ENCODE measurements at places on chromosomes 1 and 21. TPM values are rescaled to one million over a fixed set of nuclear protein-coding genes. Genes with fewer than 3 reads are reported as not detected.
A peak's percentile ranks its signal among the peaks of the same experiment; 100 is the strongest.

DNA sequence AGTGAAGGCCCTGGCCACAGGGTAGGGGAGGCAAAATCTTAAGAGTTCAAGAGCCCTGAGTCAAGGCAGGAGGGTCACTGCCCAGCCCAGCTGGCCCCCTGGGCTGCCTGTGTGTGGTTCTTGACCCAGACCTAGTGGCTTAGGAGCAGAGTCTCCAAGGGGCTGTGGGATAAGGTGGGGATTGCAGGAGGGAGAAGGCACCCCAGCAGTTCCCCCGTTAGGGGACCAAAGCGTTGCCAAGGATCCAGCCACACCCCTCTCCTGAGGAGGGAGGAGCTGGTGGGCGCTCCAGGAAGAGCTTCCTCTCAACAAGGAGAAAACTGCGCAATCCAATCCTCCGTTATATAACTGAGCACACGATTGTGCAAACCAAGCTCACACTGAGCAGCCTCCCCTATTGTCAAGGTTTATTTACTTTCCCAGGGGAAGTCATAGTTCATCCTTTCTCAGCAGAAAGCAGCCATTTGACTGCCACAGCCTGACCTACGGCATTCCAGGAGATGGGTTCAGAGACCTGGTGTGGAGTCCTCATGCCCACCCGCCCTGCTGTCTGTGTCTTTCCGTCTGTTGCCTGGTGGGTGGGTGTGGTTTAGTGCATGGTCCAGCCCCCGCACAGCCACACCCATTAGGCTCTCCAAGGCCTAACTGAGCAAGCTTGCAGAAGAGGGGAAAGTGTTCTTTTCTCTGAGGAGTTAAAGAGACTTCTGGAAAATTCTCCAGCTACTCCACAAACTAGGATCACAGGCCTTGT lies 3.5 kb downstream of the EPHX1 start:
- no peaks in the 10 kb centered on the region for H3K36me3 ChIP-seq
- H3K4me3 ChIP-seq = peak overlapping the region; percentile 1
- H3K27me3 ChIP-seq = no peaks in the 10 kb centered on the region
- peaks cover 52% of the 10 kb centered on the region for H3K4me1 ChIP-seq
- peak overlapping the region; percentile 88 for H3K27ac ChIP-seq
- peak; percentile 79 for DNase-seq

DNA sequence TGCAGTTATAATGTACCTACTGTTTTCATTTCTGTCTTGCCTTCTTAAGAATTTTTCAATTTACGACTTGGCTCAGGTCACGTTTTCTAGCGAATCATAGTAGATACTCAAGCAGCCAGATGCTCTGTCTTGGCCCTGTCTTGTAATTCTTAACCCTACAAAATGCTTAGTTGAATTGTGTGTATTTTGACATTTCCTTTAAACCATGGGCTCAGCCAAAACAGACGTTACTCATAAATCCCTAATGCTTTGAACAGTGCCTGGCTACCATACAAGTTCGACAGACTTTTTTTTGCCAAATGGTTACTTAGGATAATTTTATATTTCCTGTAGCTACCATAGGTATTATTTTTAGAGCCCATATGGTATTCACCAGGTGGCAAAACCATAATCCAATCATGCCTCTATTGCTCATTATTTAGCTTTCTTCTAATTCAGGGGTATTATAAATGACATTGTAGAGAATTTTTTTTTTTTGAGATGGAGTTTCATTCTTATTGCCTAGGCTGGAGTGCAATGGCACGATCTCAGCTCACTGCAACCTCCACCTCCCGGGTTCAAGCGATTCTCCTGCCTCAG lies 54.3 kb downstream of the KCNK1 start:
- no peak overlapping the region for H3K27ac ChIP-seq
- no peak for DNase-seq
- no peaks in the 10 kb centered on the region for H3K27me3 ChIP-seq
- H3K4me1 ChIP-seq = no peaks in the 10 kb centered on the region
- no peak overlapping the region for H3K4me3 ChIP-seq

DNA sequence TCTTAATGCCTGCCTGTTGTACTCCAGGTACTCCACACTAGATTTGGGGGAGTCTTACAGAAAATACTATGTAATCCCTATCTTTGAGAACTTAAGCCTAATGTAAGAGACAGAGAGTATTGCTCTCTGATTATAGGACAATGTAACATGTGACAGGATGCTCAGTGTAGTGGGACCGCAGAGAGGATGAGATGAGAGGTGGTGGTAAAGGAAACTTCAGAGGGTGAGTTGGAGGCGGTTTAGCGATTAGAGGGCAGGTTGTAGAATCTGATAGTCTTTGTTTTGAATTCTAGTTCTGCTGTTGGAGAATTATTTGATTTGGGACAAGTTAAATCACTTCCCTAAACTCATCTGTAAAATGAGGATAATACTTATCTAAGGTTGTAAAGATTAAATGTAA lies 5.4 kb downstream of the SOAT1 start:
- no peaks in the 10 kb centered on the region for H3K27me3 ChIP-seq
- H3K36me3 ChIP-seq = no peaks in the 10 kb centered on the region
- DNase-seq = no peak
- H3K4me1 ChIP-seq = peaks cover 2% of the 10 kb centered on the region

DNA sequence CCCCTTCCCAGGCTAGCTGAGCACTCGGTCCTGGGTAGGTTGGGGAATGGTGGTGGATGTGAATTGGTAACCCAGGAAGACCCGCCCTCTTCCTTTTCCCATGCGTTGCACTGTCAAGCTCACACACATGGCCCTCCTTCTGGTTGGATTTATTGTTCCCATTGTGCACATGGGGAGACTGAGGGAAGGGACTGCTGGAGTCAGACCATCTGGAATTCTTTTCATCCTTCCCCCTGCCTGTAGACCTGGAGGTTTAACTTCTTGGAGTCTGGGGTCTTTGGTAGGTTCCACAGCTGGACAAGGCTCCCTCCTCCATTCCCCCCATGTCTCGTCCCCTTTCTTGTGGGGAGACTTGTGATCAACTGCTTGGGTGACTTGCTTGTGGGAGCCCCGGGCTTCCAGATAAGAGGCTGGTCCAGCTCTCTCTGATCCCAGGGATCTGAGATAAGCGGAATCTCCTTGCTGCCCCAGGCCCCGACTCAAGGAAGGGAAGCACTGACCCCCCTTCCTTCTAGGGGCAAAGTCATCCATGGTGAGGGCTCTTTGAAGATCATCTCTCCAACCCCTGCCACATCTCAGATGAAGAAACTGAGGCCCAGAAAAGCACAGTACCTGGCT lies 55.7 kb upstream of the SYNC start:
- no peak overlapping the region for H3K27ac ChIP-seq
- H3K27me3 ChIP-seq = no peaks in the 10 kb centered on the region
- peaks cover 20% of the 10 kb centered on the region for H3K4me1 ChIP-seq
- H3K36me3 ChIP-seq = no peaks in the 10 kb centered on the region

KRTAP21-2 gene
- not detected for polyA plus RNA-seq

Measured in ovary (tissue), 10 donors.